ENCODE measurements at places on chromosomes 6 and 20.

GRCh38 chr6:6772751-6773150, 184.2 kb downstream of the LY86 start:
- DNase-seq: no peak

DNA sequence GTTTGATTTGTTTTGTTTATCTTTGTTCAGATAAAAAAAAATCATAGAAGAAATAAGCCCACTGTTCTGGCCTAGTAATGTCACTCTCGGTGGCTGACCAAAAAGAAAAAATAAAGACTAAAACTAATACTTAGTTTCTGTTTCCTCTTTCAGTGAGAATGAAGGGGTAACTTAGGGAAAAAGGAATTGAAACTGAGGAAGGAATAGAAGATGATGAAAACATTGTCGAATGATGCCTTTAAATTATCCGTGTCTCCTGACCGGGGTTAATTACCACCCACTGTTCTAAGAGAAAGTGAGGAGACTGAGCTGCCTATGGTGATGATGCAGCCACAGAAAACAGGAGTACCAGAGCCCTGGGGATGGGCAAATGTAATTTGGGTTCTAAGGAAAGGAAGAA, 73.1 kb downstream of the PTCHD4 start:
- no peak for DNase-seq

DNA sequence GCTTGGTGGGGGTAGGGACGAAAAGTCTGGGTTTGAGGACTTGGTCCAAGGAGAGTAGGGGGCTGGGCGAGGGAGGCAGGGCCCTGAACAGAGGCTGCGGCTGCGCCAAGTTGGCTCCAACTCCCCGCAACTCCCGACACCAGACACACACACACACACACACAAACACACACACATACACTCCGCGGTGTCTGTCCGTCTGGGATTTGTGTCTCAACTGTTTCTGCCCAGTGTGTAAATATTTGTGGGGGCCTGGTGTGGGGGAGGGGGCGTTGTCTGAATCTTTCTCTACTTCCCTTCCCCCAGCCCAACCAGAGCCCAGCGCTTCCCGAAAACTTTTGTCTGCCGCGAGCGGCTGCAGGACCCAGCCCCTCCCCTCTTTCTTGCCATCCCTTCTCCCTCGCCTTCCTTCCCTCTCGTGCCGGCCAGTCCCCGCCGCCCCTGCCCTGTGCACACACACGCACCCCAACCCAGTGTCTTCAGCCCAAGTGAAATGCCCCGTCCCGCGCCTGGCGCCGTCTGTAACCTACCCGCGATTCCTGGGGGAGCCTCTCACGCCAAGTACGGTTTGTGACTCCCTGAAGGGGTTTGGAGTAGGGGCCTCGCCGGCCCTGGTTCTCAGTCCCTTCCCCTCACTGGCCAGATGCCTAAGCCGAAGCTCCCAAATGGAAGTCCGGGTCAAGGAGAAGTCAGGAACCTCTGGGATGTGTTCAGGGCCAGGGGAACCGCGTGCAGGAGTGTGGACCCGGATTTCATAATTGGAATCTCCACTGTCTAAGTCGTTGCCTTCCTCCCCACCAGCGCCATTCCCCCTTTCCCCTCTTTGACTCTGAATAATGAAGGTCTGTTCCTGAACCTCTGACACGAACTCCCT, 904 bp downstream of the MDFI start:
- no peak for DNase-seq

- DNase-seq: no peak
Observed at GRCh38 chr6:22019857-22020256, 277.0 kb downstream of the PRL start.

GRCh38 chr6:37320646-37321045, 33.1 kb upstream of the RNF8 start:
- no peak for DNase-seq

GRCh38 chr6:144482142-144482541, 197.0 kb downstream of the UTRN start:
- DNase-seq: peak; percentile 56

- DNase-seq: no peak
Observed at GRCh38 chr6:35794536-35795452, 2.3 kb downstream of the CLPS start.

GRCh38 chr20:62025832-62026563, 39.7 kb downstream of the TAF4 start:
- peak; percentile 9 for DNase-seq

DNA sequence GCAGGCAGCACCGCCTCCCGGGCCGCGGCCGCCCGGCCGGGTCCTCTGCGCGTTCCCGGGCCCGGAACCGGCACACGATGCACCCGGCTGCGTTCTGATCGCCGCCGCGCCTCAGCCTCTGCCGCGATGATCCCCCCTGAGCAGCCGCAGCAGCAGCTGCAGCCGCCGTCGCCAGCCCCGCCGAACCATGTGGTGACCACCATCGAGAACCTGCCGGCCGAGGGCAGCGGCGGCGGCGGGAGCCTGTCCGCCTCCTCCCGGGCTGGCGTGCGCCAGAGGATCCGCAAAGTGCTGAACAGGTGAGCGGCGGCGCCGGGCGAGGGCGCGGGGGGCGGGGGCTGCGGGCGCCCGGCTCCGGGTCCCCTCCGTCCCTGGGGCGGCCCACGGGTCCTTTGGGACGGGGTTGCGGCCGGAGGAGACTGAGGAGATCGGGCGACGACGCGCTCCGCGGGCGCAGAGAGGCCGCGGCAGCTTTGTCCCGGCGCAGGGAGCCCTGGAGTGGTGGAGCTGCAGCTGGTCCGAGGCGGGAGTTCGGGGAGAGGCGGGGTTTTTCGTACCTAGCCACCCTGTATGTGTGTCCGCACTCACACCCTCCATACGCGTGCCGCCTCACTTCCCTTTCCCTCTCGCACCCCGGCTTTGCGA, 659 bp downstream of the SLC35F1 start:
- no peak for DNase-seq

- DNase-seq: no peak
Observed at GRCh38 chr6:53758496-53758895, 36.3 kb upstream of the LRRC1 start.

DNA sequence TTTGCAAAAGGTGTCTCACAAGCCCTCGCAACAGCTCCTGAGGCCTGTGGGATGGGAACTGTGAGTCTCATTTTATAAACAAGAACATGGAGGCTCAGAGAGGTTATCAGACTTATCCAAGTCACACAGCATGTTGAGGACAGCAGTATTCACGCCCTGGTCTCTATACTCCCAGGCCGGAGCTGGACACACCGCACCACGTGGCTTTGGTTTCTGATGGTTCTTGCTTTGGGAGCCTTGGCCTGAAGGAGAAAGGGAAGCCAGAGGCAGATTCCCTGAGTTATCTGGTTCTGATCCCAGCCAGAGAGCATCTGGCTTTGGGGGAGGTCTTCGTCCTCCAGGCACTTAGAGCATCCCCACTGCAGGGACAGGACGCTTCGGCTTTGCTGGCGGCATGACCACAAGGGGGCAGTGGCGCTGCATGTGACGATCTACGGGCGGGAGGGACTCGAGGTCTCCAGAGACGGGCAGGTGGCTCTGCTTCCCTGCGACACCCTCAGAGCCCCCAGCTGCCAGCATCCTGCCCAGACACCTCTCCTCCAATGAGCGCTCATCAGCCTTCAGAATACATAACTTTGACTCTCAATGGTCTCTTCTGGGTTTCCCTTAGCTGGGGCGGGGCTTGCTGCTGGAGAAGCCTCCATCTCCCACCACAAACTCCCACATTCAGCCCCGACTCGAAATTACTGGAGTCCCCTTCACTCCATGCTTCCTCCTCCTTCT, 51.4 kb upstream of the SAYSD1 start:
- DNase-seq: peak; percentile 86

GRCh38 chr6:146434732-146435390, 108.8 kb upstream of the RAB32 start:
- no peak for DNase-seq

DNA sequence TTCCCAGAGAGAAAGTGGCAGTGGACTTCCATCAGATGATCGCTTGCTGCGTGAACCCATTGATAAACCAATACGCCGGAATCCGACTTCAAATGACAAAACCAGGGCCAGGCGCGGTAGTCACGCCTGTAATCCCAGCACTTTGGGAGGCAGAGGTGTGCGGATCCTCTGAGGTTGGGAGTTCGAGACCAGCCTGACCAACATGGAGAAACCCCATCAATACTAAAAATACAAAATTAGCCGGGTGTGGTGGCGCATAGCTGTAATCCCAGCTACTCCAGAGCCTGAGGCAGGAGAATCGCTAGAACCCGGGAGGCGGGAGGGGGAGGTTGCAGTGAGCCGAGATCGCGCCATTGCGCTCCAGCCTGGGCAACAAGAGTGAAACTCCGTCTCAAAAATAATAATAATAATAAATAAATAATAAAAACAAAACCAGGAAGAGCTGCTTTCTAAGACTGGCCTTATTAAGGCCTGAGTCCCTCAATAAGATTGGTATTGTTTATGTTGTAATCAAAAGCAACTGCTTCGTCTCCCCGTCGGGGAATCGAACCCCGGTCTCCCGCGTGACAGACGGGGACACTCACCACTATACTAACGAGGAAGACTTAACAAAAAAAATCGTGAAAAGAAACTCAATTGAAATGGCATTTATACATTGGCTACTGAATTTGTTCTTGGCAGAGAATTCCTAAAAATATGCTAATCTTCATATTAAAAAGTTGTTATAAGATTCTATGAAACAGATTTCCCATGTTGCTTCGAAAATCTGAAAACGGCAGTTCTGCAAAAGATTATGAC, 110.2 kb upstream of the ZNF184 start:
- peak; percentile 71 for DNase-seq

- no peak for DNase-seq
Observed at GRCh38 chr6:97218912-97219311, 64.1 kb downstream of the MMS22L start.

- no peak for DNase-seq
Observed at GRCh38 chr6:31293343-31293742, 21.5 kb upstream of the HLA-C start.

Measured in stimulated activated CD4-positive, alpha-beta T cell treated with anti-CD3 and anti-CD28 coated beads, Interleukin-1b, Interleukin-23, amount 100 ng/mL, for 48 hours (primary cell).